ENCODE measurements at places on chromosomes 1 and 21. TPM values are rescaled to one million over a fixed set of nuclear protein-coding genes. Genes with fewer than 3 reads are reported as not detected.
A peak's percentile ranks its signal among the peaks of the same experiment; 100 is the strongest.

GRCh38 chr1:98792123-98792522 is 130.6 kb downstream of the SNX7 start:
- no peak for DNase-seq

DNA sequence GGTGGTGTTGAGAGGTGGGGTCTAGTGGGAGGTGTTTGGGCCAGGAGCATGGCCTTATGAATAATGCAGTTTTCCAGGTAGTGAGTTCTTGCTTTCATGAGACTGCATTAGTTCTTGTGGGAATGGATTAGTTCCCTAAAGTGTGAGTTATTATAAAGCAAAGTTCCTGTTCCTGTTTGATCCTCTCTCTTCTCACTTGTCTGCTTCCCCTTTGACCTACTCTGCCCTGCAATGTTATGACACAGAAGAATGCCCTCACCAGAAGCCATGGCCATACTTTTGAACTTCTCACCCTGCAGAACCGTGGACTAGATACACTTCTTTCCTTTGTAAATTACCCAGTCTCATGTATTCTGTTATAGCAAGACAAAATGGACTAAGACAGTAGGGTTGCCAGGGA is 53.6 kb downstream of the MAP3K7CL start:
- DNase-seq: no peak

Gene SPRTN
- total RNA-seq: 21.5 TPM

- no peak for DNase-seq
These were observed 34.2 kb upstream of the ETS2 start for GRCh38 chr21:38771536-38771935.

Gene EDARADD
- 1.7 TPM for total RNA-seq

DNA sequence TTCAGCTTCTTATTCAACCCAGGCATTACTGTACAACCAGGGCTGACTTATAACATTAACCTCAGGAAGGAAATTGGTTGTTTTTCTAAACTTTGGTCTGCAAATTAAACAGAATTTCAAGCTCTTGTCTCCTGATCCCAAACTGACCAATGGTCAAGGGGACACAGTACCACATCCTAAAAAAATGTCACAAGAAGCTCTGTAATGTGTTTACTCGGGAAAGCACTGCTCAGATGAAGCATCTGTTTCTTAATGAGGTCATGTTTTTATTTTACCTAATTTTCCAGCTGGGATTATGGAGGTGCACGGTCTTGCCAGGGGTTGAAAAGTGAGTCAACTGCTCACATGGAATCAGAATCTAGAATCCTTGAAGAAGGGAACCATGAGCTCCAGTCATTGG is 18.7 kb downstream of the ADAMTS5 start:
- no peak for DNase-seq

DNA sequence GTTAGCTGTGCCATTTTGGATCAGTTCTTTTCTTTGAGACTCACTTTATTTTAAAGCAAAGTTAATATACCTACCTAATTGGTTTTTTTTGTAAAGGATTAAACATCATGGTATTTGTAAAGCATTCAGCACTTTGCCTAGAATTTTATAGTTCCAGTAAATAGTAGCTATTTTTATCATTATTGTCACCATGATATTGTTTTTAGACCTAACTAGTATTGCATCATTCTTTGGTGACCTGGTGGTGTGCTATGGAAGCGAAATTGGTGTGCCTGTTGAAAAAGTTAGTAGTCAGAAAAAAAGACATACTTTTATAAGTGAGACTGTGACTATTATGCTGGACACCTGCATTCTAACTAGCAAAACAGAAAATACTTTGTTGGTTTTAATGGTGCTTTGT is 81.0 kb downstream of the NFIA start:
- no peak for DNase-seq

DNA sequence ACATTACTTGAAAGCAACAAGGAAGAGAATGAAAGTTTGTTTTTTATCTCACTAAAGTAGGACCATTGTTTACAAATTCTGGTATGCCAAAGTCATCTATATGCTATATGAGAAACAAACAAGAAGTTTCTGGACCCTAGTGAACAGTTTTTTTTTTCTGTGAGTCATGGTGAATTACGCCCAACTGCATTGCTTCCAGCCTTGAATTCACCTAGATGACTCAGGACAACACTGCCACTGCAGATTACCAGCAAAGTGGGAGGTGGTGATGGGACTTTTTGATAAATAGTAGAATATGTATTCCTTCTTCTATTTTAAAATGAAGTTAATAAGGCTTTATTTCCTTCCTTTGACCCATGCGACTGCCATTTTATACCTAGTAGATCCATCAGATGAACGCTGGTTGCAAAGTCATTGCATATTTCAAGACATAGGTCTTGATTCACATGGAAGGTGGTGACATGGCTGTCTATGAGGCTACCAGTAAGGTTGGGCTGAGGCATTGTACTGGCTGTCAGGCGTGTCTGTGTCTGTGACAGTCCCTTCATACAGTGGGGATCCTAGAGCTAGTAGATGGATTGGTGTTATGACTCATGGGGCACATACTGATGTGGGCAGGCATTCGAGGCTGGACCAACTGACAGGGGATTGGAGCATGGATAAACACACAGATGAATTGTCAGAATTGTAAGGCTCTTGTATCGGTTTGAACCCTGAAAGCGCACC is 49.1 kb upstream of the APOBEC4 start:
- DNase-seq: no peak

Gene SYTL1
- total RNA-seq: 7.9 TPM

Gene C21orf58
- total RNA-seq: 26.2 TPM

- DNase-seq: no peak
These were observed 82.9 kb downstream of the ITPKB start for GRCh38 chr1:226656201-226656600.

GRCh38 chr1:41013796-41014195 is 7.7 kb downstream of the SLFNL1 start:
- DNase-seq: no peak

- DNase-seq: no peak
These were observed 8.1 kb upstream of the ENO1 start for GRCh38 chr1:8886589-8886988.

DNA sequence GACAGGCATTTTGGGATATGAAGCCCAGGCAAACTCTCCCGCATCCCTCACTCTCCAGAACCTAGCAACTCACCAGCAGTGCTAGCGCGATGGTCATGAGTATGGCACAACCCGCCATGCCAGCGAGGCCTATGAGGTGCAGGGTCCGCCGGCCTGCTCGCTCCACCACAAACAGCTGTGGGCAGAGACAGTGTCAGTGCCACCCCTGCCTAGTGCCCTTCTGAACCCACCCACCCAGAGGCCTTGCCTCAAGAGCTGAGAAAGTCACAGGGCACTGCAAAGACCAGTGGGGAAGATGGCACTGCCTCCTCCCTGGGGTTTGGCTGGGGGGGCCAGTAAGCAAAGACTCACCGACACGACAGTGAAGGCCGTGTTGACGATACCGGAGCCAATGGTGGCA is 29.8 kb downstream of the SLC2A1 start:
- DNase-seq: no peak

DNA sequence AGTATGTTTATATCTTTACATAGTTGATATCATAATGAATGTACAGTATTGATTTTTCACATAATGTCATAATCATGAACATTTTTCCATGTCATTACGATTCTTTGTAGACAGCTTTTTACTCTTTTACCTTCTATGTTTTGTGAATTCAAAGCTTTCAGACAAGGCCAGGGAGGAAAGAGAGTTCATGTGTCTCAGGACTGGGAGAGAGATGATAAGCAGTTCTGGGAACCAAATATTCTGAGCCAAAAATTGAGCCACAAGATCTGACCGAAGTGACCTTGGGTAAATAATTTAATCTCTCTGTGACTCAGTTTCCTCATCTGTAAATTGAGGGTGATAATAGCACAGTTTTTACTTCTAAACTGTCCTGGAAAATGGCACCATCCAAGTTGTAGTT is 31.8 kb downstream of the CSF1 start:
- no peak for DNase-seq

DNA sequence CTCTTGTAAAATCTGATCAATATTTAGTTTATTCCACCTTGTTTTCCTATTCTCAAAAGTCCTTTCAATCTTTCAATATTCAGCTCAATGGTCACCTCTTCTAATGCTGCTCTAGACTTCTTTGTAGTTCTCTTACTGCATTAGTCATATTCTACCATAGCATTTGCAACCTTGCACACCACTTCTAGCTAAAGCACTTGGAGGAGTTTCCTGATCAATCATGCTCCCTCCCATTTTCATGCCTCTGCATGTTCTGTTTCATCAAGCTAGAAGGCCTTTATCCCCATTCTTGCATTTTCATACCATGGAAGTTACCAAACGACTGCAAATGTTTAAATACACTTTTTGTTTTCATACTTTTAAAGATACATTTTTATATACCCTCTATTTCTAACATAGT is 72.1 kb downstream of the SLC5A9 start:
- no peak for DNase-seq

GRCh38 chr1:20493839-20494608 is 8.0 kb upstream of the CAMK2N1 start:
- DNase-seq: peak; percentile 86

Gene MSH4
- not detected for total RNA-seq

DNA sequence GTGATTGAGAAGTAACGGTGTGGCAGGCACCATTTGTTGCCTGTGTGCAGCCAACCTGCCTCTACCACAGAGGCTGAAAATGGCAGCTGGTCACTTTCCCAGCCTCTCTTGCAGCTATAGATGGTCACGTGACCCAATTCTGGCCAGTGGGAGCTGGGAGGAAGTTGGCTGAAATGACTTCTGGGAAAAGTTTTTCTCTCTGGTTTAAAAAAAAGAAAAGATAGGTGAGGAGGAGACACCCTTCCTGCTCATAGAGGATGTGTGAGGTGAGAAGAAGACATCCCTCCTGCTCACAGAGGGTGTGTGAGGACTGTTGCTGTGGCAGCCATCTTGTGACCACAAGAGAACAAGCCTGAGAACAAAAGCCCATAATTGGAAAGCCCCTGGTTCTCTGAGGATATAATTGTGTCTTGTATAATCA is 122.8 kb downstream of the SYF2 start:
- no peak for DNase-seq

DNA sequence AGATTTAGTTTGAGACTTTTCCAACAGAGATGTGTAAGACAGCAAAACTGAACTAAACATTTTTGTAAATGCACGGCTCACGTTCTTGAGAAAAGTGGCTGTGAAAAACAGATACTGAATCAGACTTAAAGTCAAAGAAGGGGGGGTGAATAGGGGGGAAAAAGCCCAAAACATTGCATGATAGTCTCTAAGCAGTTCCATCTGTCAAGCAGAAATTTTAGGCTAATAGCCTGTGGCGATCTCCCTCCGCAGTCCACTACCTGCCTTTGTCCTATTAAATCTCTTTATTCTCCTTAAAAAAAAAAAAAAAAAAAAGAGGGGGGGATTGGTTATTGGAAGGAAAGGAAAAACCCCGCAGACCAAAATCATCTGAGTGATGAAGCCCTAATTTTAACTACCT is 217.6 kb upstream of the NFIA start:
- DNase-seq: no peak

- no peak for DNase-seq
These were observed 3902.9 kb downstream of the SRGAP2C start for GRCh38 chr1:125087691-125088090.

DNA sequence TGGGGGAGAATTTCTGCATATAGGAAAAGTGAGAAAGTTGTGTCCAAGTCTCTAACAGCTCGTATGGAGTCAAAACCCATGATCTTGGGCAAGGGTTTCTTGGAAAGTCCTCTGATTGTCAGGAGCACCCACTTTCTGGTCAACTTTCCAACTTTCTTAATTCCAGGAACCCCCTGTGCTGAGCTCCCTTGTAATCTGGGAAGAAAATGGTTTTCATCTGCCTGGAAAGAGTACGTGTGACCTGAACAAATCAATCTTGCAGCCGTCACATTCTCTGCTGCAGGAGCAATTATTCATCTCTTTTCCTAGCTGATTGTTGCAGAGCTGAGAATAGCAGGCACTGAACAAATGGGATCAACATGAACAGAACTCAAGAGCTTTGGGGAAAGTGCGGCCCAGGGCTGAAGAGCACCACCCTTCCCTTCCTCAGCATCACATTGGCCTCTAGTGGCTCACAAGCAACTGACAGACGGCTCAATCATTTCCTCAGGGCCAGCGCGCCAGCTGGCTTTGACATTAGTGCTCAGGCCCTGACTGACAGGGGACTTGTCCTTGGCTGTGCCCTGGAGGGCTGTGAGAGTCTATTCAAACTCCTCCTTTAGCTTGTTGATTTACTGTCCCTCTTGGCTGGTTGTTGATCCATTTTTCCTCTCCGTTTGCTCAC is 295.2 kb downstream of the HLX start:
- DNase-seq: peak; percentile 34
